ENCODE measurements at places on chromosomes 2 and 18. TPM values are rescaled to one million over a fixed set of nuclear protein-coding genes. Genes with fewer than 3 reads are reported as not detected.

The DRC1 gene
- polyA plus RNA-seq = 0.08 TPM

The EFHD1 gene
- polyA plus RNA-seq = 3.9 TPM

The FAM228A gene
- 0.16 TPM for polyA plus RNA-seq

The ZNF892 gene
- 0.20 TPM for polyA plus RNA-seq

The SCN1A gene
- not detected for polyA plus RNA-seq

The TRABD2A gene
- 0.32 TPM for polyA plus RNA-seq

The ERICH2 gene
- 0.32 TPM for polyA plus RNA-seq

The GALNT14 gene
- polyA plus RNA-seq = 23.5 TPM

The SESTD1 gene
- 3.0 TPM for polyA plus RNA-seq

The BARD1 gene
- 5.1 TPM for polyA plus RNA-seq

The NYAP2 gene
- polyA plus RNA-seq = 0.08 TPM

The ELOA2 gene
- not detected for polyA plus RNA-seq

The EGR4 gene
- not detected for polyA plus RNA-seq

Measured in esophagus (tissue), 2 donors.